ENCODE measurements at places on chromosomes 6 and 20. TPM values are rescaled to one million over a fixed set of nuclear protein-coding genes. Genes with fewer than 3 reads are reported as not detected.

GRCh38 chr6:149782337-149782736 lies 32.8 kb downstream of the PCMT1 start:
- no peak for DNase-seq

CYP24A1 gene
- 0.34 TPM for total RNA-seq

SLC23A2 gene
- total RNA-seq = 26.5 TPM

GRCh38 chr6:139452148-139452876 lies 77.9 kb upstream of the CITED2 start:
- DNase-seq = peak; percentile 89

DNA sequence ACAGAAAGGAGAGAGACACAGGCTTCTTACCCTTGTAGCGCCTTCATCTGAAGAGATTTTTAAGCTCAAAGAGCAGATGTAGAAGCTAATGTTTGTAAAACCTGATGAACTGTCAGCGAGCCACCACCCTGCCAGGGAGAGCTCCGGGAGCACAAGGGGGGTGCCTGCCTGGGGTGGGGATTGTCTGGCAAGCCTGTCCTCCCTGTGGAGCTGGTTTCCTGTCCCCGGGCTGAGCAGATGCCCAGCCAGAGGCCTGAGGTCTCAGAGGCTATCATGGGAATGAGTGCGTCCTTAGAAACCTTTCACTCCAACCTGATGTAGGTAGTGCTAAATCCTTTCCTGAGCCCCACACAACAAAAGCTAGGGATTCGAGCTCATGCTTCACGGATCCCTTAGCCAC lies 41.9 kb upstream of the NR2E1 start:
- DNase-seq = no peak

PAX1 gene
- total RNA-seq = not detected

DNA sequence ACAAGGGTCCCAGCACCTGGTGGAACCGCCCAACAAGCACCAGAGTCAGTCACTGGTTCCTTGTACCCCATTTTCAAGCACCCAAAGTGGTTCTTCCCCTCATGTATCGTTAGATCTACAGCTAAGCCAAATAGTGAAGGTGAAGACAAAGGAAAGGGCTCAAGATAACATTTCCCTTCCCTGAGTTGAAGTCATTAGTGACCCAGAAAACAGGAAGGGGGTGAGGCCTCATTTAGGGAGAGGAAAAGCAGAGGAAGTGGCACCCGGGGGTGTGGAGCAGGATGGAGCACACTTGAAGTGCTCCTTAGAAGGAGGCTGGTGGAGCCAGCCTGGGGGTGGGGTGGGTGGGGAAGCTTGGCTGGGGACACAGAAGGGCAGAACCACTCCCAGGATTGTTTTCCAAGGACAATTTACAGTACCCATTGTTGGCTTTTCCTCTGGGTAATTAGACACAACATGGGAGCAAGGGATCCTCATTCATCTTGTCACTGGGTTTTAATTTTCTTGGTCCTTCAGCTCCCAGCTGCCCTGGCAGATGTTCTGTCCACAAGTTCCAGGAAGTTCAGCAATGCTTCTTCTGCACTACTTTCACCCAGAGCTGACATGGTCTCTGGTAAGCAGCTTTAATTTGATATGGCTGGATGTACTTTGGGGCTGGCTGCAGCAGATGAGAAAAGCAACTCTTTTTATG lies 73.3 kb upstream of the CD93 start:
- DNase-seq = no peak

LBP gene
- total RNA-seq = not detected

GRCh38 chr20:19691125-19691524 lies 66.9 kb upstream of the RIN2 start:
- DNase-seq = no peak

DNA sequence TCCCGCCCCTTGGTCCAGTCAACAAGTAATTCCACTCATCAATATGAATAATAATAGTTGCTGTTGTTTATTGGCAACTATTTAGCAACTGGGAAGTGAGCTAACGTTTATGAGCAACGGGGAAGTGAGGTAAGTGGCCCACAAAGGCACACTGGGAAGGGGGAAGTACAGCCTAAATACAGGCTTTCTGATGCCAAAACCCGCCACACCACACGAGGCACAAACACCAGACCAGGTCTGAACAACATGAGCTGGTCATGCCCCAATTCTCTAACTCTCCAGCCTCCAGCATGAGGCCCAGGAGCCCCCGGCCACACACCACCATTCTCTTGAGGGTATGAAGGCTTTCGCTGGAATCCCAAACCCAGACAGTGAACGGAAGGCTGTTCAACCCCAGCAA lies 50.8 kb downstream of the PREX1 start:
- DNase-seq = no peak

GRCh38 chr20:25230166-25230831 lies 17.6 kb upstream of the PYGB start:
- DNase-seq = no peak

DNA sequence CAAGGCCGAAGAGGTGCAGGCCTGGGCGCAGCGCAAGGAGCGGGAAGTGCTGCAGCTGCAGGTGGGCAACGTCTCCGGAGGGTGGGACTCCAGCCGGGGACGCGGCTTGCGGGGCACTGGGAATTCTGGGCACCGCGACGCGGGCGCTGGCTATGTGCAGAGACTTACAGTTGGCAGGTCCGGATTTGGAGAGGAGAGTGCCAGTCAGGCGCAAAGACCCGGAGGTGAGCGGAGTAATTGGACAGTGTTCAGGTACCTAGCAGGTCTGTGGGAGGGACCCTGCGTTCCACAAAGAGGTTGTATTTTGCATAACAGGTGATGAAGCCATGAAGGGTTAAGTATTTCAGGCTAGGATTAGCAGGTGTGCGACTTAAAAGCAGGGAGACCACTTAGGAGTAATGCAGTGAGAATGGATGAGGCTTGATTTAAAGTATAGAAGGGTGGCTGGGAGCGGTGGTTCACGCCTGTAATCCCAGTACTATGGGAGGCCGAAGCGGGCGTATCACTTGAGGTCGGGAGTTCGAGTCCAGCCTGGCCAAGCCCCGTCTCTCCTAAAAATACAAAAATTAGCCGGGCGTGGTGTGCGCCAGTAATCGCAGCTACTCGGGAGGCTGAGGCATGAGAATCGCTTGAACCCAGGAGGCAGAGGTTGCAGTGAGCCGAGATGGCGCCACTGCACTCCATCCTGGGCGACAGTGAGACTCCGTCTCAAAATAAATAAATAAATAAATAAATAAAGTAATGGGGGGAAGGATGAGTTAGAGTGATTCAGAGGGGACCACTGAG lies 1.0 kb downstream of the MRPS26 start:
- DNase-seq = peak; percentile 39

DNA sequence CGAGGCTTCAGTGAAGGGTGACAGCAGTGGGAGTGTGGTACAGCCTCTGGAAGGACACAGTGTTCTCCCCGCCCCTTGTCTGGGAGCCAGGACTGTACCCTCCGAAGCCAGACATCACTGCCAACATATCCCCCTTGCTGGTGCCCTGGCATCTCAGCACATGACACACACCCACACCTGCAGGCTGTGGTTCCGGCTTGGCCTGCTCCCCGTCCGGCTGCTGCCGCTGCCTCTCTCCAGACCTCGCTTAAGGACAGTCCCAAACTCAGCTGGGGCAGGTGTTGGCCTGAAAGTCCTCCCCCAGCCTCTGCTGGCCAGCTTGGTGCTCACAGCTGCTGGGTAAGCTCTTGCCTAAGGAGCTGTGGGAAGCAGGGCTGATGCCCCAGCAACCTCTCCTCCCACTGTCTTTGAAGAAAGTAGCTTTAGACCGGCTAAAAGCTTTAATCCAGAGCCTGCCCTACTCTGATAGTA lies 7.0 kb downstream of the EMILIN3 start:
- DNase-seq = no peak

GRCh38 chr6:16670183-16670582 lies 91.1 kb downstream of the ATXN1 start:
- DNase-seq = no peak

GRCh38 chr6:96213784-96214183 lies 198.0 kb downstream of the FUT9 start:
- DNase-seq = no peak

MEP1A gene
- not detected for total RNA-seq

TUBB2B gene
- total RNA-seq = 0.54 TPM

DNA sequence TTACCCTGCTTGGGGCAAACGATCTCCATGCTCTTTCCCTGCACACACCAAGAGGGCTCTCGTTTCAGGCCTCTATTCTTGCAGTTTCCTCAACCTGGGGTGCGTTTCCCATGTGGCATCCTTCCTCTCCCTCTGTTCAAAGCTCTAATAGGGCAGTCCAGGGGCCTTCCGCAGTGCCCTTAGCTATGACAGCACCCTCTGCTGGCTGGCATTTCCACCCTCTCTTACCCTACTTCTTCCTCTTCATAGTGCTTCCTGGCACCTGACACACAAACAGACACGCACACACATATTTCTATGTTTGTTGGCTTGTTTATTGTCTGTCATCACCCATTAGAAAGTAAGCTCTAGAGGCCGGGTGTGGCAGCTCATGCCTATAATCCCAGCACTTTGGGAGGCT lies 294.0 kb downstream of the CLIC5 start:
- DNase-seq = no peak

GRCh38 chr6:134170844-134171243 lies 118.4 kb upstream of the SLC2A12 start:
- no peak for DNase-seq

GRCh38 chr6:169366258-169366901 lies 112.7 kb upstream of the THBS2 start:
- no peak for DNase-seq

SLC17A1 gene
- total RNA-seq = not detected

DNA sequence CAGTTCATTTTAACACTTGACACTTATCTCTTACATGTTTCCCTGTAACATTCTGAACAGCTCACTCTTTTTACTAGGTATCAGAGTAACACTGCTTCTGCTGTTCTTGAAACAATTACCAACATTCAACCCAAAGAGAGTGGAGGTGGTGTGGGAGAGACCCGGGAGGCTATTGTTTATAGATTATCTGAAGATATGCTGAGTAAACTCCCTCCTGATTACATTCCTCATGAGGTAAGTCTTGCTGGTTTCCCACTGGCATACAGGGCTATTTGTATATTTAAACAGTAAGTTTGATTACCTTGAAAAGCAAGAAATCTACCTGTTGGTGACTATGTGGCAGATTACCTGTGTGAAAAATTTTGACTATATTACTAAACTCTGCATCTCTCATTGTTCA lies 39.8 kb upstream of the GLP1R start:
- DNase-seq = no peak

GRCh38 chr20:16846006-16846405 lies 97.8 kb downstream of the OTOR start:
- no peak for DNase-seq
